Activated T-helper 2 cell treated with anti-CD3 and anti-CD28 coated beads, Interferon-gamma antibody, Interleukin-2, Interleukin-4, amounts not matched to agents 10 μg/mL and 5 μg/mL and 100 μg/mL, durations not matched to agents 14 hours and 24 hours and 36 hours (primary cell): ENCODE measurements at places on chromosomes 2 and 18. TPM values are rescaled to one million over a fixed set of nuclear protein-coding genes. Genes with fewer than 3 reads are reported as not detected.

GRCh38 chr2:73252238-73253027 is 18.3 kb downstream of the CCT7 start:
- DNase-seq: no peak

GRCh38 chr2:224938651-224939182 is 103.6 kb downstream of the DOCK10 start:
- no peak for DNase-seq

The DOCK10 gene
- total RNA-seq: 100 and 107 TPM in 2 replicates

The TBR1 gene
- total RNA-seq: 0.02 TPM in 1 of 2 replicates, not detected in the other

DNA sequence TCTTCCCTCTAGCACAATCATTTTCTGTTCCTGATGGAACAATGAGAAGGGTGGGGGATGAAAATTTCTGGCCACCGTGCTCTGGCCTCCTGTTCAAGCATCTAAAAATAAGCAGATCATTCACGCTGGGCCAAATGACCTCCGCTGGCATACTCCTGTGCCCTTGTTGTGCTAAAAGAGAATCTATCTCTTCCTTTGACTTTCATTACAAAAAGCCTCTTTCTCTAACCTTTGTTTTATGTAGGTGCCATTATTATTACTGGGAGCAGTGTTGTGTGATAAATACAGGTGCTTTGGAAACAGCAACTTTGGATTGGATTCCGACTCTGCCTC is 44.6 kb upstream of the B3GNT2 start:
- DNase-seq: no peak

DNA sequence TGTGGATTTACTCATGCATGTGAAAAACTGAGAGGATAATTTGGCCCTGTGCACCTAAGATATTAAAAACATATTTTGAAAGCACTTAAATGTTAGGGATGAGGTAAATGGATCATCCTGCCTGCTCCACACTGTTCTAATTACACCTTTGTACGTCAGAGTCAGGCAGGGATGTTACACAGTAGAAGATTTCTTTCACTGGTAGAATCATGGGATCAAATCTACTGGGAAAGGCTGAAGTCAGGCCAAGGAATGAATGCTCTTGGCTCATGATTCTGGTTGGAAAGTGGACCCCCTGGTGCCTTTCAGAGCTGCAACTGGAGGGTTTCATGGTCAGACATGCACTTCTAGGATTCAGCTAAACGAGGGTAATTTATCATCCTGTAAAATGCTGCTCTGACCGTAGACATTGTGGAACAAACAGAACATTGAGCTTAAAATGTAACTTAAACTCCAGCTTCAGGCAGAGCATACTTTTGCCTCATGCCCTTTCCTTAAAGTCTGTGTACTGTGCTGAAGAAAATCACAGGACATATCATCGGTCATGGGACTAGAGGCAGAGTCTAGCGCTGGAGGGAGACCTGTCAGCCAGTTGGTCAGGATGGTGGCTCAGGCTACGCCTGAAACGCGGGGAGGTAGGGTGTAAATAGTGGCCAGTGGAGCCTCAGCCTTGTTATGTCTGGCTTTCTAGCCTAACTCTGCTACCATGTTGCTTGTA is 4.9 kb downstream of the KCNE4 start:
- no peak for DNase-seq

DNA sequence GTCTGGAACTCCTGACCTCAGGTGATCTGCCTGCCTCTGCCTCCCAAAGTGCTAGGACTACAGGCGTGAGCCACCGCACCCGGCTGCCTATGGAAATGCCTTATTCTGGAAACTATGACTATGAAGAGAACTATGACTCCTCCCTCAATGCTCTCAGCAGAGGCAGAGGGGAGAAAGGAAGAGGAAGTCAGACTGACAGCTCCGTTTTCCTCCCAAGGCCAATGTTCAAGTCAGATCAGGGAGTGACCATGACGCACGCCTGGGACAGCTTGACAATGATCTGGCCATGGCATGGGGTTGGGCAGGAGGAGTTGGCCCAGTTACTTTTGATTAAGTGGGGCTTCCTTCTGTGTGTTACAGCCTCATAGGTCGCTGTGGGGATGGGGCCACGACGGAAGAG is 44.3 kb upstream of the MRPL33 start:
- no peak for DNase-seq

The SLC8A1 gene
- total RNA-seq: 5.5 and 5.7 TPM in 2 replicates

The FOXI3 gene
- not detected in 2 replicates for total RNA-seq

The TMEM169 gene
- total RNA-seq: 1.3 and 1.6 TPM in 2 replicates

DNA sequence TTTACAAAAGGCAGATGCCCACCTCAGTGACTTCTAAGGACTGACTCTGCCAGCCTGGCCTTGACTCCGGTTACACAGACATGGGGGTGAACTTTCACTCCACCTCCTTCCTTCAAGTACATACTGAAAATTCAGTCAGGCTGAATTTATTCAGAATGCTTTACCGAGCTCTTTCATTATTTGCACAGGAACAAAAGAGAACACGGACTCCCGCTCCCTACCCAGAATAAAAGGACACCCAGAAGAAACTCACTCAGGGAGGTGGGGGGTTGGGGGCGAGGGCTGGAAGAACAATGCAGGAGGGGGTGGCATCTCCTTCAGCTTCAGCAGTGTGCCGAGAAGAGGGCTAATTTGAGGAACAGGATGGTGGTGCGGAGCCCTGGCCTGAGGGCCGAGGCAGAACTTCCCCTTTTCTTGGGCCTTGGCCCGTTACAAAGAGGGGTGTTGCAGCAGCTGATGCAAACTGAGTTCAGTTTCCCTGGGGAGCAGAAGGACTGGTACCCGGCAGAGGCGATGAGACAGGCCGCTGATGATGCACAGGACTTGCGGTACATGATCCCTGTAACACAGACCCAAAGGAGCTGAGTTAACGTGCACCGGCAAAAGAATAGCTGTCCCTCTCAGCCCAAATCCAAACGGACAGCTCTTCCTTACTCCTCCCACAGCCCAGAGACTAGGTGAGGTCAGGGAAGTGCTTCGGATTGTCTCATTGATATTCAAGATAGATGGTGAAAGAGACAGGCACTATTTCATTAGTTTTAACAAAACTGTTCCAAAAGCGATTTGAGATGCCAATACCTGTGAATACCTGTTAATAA is 24.1 kb downstream of the LYPD1 start:
- DNase-seq: no peak

The SKOR2 gene
- total RNA-seq: not detected in 2 replicates

DNA sequence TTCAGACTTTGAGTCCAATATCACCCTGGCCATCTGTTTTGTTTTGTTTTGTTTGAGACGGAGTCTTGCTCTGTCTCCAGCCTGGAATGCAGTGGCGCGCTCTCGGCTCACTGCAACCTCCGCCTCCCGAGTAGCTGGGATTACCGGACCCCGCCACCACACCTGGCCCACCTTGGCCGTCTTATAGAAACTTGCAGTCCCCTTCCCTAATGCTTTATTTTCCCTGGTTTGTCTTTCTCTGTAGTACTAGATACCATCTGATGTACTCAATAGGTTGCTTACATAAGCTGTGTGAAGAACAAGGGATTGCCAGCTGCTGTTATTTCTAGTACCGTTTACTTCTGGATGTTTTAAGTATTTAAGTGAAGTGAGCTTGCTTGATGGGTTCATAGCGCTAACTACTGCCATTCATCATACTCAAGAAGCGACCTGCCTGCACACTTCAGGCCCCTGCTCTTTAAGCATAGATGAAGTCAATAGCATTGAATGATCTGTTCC is 1.2 kb downstream of the RPL31 start:
- DNase-seq: no peak

DNA sequence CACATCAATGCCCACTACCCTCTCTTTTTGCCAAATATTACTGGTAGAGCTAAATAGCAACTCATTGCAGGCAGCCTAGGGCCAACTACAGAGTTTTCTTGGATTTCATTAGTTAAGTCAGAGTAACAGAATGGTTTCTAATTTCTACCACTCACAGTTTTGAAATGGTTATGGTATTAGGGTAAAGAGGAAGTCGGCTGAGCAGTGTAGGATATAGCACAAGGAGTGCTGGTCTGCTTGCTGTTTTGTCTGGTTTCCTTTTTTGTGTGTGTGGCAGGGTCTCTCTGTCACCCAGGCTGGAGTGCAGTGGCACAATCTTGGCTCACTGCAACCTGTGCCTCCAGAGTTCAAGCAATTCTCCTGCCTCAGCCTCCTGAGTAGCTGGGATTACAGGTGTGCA is 289.2 kb upstream of the CCDC68 start:
- DNase-seq: no peak

The GNLY gene
- 21.9 and 23.5 TPM in 2 replicates for total RNA-seq

- DNase-seq: no peak
Measured at GRCh38 chr2:196954001-196954400, 27.5 kb upstream of the PGAP1 start.

- no peak for DNase-seq
Measured at GRCh38 chr18:55763298-55763697, 175.3 kb upstream of the TCF4 start.

DNA sequence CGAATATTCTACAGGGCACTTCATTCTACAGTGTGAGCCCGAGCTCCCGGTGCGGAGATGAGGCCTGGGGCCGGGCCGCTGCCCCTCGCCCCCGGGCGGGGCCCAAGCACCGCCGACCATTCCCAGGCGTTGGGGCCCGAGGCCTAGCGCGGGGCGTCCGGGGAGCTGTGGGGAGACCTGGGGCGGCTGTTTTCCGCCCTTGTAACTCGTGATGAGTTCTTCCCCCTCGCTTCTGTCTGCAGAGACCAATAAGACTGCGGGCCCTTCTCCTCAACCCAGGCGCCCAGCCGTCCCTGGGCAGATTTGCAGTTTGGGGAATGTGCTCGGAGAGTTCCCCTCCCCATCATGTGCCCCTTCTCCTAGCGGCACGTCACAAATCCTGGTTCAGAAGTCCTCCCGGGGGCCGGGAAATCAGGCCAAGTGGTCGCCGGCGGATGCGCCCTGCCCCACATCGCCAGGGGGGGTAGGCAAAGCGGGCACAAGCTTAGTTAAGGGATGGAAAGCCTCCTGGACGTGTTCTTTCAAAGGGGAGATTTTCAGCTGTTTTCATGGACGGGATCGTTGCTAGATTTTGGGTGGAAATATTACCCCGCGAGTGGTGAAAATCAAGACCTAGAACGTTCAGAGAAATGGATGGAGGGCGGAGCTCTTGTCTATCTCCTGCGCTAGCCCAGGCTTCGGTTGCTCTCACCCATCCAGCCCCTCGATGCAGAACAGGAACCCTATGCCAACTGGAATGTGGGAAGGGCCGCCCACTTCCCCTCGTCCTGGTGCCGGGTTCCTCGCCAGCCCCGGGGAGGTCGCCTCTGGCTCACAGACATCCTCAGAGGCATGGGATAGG is 18.8 kb upstream of the HAAO start:
- no peak for DNase-seq

- DNase-seq: no peak
Measured at GRCh38 chr2:23376075-23376474, 8.9 kb upstream of the KLHL29 start.

- no peak for DNase-seq
Measured at GRCh38 chr2:45273412-45274249, 264.4 kb upstream of the SIX2 start.

The HJURP gene
- 50.5 and 52.4 TPM in 2 replicates for total RNA-seq

The SLC9A4 gene
- 0.09 TPM in 2 replicates for total RNA-seq

DNA sequence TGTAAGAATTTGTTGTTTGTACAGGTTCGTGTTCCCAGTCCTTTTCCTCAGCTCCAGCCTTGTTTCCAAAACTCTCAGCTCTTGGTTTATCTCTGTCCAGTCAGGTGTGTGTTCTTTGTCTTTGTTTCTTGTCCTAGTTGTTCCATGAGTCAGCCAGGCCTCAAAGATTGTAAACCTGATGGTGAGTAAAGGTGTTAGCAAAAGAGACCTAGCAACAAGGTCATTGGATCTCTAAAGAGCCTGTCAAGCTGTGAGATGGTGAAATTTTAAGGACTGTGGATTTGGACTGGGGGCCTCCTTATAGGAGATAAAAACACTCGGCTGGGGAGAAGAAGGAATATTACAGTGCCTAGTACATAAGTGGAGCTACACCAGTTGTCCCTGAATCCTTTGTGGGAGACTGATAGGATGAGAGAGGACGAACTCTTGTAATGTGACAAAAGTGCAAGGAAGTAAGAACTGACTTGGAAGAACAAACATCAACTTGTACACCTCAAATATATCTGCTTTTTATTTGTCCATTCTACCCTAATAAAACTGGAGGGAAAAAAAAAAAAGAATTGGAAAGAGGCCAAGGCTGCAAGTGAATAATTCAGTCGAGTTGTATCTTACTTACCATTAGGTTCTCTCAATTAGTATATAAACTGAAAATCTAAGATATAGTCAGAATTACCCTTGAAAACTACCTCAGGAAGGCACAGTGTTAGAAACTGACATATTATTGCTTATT is 37.2 kb downstream of the ITGA6 start:
- DNase-seq: no peak

- DNase-seq: peak; percentile 52
Measured at GRCh38 chr2:190649035-190649797, at the start of gene NAB1. TSS of gene NAB1 (plus strand) at chr2:190649083. CDS start at chr2:190659177, 10,094 bp downstream.

DNA sequence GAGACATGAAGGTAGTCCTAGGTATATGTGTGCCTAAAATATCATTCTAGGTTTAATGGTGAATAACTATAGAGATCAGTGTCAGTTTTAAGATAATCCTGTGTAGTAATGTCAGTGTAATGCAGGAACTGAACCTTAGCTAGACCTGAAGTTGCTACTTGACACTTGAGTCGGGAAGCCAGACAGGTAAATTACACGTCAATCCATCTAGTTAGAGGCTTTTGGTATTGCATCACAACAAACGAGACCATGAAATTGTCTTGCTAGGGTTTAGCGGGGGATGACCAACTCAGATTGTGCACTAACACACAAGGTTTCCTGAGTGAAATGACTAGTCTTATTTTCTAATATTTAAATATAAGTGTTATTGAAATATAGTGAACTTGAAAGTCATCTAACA is 2.0 kb downstream of the YPEL5 start:
- DNase-seq: no peak
